ENCODE measurements at places on chromosomes 1 and 21. TPM values are rescaled to one million over a fixed set of nuclear protein-coding genes. Genes with fewer than 3 reads are reported as not detected.

DNA sequence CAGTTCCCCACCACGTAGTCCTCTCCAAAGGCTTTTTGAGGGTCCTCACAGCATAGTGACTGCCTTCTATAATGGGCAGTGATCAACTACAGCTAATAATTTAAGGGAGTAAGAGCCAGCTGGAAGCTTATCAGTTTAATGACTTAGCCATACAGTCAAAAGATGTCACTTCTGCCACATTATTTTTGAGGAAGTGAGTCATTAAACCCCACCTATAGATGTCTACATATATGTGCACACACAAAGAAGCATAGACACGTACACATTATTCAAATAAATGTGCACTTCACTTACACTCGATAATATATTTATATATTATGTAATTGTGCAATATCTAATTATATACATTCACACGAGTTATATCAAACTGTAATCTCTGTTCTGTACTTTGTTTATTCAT is 1704.7 kb downstream of the KCNT2 start:
- DNase-seq: no peak
- H3K36me3 ChIP-seq: no peaks in the 10 kb centered on the region
- no peak overlapping the region for H3K4me3 ChIP-seq
- no peak overlapping the region for H3K27ac ChIP-seq

- no peaks in the 10 kb centered on the region for H3K27me3 ChIP-seq
- DNase-seq: no peak
- H3K27ac ChIP-seq: no peak overlapping the region
- H3K36me3 ChIP-seq: peaks cover 2% of the 10 kb centered on the region
Measured at GRCh38 chr1:151145304-151146071, 943 bp downstream of the SEMA6C start.

- H3K4me1 ChIP-seq: peaks cover 10% of the 10 kb centered on the region
- no peaks in the 10 kb centered on the region for H3K27me3 ChIP-seq
- no peaks in the 10 kb centered on the region for H3K36me3 ChIP-seq
Measured at GRCh38 chr1:8604041-8604945, 213.1 kb downstream of the RERE start.

DNA sequence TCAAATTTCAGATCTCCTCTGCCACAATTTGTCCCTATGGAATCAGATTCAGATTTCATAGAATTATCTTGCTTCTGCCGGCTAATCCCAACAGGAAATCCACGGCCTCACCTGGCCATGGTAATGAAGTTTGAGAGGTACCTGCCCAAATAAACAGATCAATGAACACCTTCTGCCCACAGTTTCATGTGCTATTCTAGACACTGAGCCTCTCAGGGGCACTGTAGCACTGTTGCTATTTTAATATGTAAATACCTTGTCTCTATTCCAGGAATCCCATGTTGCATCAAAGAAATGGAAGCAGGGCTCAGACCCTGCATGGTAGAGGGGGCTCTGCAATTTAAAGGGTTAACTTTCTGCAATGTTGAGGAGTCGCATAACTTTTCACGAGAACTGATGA is 593.1 kb downstream of the PTBP2 start:
- H3K36me3 ChIP-seq: no peaks in the 10 kb centered on the region
- no peak overlapping the region for H3K4me3 ChIP-seq
- no peak overlapping the region for H3K27ac ChIP-seq
- no peaks in the 10 kb centered on the region for H3K27me3 ChIP-seq
- no peaks in the 10 kb centered on the region for H3K4me1 ChIP-seq

- peak overlapping the region; percentile 12 for H3K27ac ChIP-seq
- H3K4me1 ChIP-seq: peaks cover 34% of the 10 kb centered on the region
- DNase-seq: no peak
- H3K36me3 ChIP-seq: peaks cover 2% of the 10 kb centered on the region
Measured at GRCh38 chr1:23793861-23794731, 3.2 kb downstream of the LYPLA2 start.

- no peaks in the 10 kb centered on the region for H3K27me3 ChIP-seq
- no peak overlapping the region for H3K4me3 ChIP-seq
- peaks cover 30% of the 10 kb centered on the region for H3K4me1 ChIP-seq
- no peak for DNase-seq
Measured at GRCh38 chr1:42423681-42424080, 32.1 kb downstream of the ZMYND12 start.

- peaks cover 46% of the 10 kb centered on the region for H3K4me1 ChIP-seq
Measured at GRCh38 chr1:181135437-181135731, 46.9 kb downstream of the IER5 start.

The ESRRG gene
- not detected for total RNA-seq

All from chondrocyte (in vitro differentiated cells).